NB4 (cell line): ENCODE measurements at places on chromosomes 4 and X.

- no peak for DNase-seq
Measured at GRCh38 chrX:114787061-114787460, 203.2 kb downstream of the HTR2C start.

DNA sequence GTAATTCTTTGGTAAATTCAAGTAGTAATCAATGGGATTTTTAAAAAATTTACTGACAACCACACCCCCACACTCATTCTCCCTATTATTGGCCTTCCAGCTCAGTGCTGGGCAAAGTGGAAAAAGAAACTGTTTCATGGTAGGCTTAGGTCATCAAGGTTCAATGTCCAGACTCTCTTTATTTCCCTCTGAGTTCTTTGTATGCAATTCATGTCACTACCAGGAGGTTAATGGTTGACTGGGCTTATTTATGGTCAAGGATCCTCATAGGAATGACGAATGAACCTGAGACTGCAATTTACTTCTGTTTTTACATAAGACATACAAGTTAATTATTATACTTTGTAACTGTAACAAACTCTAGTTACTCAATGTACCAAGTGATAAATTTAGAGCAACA, 403.2 kb downstream of the KLHL13 start:
- no peak for DNase-seq

DNA sequence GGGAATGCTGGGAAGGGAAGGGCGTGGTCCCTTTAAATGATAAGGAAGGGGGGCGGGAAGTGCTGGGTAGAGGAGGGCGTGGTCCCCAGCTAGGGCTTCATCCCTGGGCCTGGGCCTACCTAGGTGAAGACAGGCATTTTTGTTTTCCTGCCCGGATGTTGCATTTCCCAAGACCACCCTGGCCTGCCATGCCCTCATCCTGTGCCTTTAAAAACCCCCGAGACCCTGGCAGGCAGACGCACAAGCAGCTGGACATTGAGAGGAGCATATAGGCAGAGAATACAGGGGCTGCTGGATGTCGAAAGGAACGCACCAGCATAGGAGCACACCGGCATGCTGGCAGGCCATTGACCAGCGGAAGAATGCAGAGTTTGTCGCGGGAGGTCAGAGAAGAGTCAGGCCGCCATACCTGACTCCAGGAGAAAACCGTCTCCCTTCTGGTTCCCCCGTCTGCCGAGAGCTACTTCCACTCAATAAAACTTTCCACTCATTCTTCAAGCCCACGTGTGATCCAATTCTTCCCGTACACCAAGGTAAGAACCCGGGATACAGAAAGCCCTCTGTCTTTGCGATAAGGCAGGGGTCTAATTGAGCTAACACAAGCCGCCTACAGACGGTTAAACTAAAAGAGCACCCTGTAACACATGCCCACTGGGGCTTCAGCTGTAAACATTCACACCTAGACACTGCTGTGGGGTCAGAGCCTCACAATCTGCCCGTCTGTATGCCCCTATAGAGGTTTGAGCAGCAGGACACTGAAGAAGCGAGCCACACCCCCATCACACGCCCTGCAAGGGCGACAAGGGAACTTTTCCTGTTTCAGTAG, 2.9 kb upstream of the AGA start:
- DNase-seq = peak; percentile 30

DNA sequence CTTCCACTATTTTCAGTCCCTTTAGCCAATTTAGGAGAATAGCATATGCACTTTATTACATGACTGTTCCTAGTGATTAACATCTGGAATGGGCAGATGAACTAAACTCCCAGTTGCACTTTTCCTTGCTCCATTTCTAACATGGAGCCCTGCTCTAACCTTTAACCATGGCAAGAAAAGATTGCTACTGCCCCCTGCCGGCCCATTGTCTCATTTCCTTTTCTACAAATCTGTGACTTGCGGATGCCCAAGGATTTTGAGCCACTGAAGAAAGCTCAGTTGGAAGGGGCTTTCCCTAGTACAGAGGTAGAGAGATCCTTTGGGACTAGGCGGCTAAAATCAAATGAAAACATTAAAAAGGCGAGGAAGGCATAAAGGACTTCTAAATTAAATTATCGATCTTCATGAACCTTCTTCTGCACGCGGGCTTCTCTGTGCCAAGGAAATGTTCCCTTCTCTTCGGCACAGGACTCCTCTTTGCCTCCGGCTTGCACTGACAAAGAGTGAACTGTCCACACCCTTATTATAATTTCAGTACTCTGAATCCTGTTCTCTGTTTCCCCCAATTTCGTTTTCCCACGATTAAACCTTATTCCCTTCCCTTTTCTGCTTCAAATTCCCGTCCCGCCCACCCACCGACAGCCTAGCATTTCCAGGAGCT, 577 bp upstream of the GLRA2 start:
- peak; percentile 55 for DNase-seq

GRCh38 chr4:118776157-118776954, 59.6 kb downstream of the SEC24D start:
- no peak for DNase-seq

GRCh38 chrX:49269010-49269766, 405 bp upstream of the PPP1R3F start:
- peak; percentile 98 for DNase-seq

DNA sequence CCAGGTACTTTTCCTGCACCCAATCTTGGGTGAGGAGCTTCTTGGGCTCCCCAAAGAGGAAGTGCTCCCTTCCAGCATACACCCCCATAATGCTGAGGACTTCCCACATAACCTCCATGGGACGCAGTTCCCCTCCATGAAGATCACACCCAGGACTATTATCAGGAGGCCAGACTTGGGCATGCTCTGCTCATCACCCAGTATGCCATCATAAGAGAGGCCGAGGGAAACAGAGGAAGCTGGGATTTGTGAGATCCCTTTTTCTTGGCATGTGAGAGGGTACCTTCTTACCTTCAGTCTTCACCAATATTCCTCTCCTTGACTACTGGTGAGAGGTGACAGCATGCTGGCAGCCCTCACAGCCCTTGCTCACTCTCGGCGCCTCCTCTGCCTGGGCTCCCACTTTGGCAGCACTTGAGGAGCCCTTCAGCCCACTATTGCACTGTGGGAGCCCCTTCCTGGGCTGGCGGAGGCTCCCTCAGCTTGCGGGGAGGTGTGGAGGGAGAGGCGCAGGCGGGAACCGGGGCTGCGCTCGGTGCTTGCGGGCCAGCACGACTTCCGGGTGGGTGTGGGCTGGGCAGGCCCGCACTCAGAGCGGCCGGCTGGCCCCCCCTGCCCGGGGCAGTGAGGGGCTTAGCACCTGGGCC, 15.7 kb upstream of the HSFX1 start:
- no peak for DNase-seq

DNA sequence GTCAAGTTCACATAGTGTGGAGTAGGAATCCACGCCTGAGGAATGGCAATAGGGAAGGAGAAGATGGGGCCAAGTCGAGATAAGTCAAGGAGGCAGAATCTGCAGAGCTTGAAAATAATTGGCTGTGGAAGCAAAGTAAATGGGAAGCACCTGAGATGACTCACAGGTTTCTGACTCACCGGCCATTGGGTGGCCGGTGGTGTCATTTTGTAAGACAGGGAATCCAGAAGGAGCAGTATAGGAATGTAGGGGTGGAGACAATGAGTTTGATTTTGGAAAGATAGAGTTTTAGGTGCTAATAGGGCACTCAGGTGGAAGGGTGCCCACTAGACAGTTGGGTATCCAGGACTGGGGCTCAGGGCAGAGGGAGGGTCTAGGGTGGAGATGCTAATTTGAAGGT, 201.0 kb upstream of the MAMLD1 start:
- DNase-seq = no peak

DNA sequence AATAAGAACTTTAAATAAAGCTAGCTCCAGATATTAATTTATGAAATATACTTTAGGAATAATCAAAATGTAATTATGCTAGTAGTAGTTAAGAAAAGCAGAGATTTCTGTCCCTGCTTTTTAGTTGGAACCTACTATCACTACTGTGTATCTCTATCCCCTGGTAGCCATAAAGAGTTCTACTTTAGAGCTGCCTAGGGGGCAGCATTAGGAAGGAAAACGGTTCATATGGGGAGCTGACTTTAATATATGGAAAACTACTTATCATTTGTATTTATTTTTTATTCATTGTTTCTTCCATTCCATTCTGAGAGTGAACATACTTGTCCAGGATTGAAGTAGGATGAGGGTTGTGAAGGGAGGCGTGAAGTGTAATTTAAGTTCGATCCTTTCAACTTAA, 40.9 kb downstream of the CPEB2 start:
- DNase-seq = peak; percentile 14

DNA sequence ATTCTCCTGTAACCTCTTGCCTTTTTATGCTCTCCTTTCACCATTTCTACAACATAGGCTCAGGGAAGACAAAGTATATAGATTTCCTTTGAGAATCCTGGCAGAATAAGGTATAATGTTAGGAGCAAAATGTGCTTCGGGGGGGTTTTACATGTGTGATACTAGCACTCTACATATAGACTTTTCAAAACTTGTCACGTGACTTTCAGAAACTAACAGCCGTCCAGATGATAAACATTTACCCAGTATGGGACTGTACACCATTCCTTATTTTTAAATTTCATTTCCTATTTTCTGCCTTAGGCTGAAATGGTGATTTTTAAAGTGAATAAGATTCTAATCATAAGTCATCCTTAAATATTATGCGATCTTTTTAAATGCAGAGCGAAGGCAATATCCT, 420.4 kb upstream of the PITX2 start:
- DNase-seq = no peak

- DNase-seq = no peak
Measured at GRCh38 chrX:95733426-95733825, 951.2 kb upstream of the DIAPH2 start.

GRCh38 chr4:6673660-6674499, 19.8 kb upstream of the S100P start:
- DNase-seq = peak; percentile 100
